ENCODE measurements at places on chromosomes 7 and 10.

GRCh38 chr10:120209124-120209762, 247.8 kb upstream of the PLPP4 start:
- no peak for DNase-seq

DNA sequence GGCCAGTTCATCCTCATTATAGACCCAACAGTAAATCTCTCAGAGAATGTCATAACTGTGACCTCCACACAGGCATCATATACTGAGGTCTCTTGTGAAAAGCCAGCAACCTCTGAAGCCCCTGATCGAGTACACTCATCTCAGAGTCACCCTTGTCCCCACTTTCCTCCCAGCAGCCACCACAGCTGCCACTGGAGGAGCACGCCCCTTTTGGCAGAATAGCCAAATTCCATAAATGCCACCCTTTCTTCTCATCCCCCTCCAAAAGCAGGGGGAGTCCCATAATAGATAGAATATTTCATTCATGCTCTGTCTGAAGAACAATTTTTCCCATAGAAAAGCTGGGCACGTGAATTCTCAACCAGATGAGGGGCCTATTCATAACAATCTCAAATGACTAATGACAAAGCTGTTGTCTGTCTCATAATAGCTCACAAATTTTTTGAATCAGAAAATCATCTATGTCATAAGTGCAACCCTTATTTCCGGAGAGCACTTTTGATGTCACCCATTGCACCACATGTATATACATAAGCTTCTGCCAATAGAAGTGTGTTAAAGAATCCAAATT, 47.4 kb downstream of the SGMS1 start:
- DNase-seq = peak; percentile 72

- DNase-seq = no peak
Measured at GRCh38 chr7:103073989-103074518, 542 bp downstream of the FBXL13 start.

DNA sequence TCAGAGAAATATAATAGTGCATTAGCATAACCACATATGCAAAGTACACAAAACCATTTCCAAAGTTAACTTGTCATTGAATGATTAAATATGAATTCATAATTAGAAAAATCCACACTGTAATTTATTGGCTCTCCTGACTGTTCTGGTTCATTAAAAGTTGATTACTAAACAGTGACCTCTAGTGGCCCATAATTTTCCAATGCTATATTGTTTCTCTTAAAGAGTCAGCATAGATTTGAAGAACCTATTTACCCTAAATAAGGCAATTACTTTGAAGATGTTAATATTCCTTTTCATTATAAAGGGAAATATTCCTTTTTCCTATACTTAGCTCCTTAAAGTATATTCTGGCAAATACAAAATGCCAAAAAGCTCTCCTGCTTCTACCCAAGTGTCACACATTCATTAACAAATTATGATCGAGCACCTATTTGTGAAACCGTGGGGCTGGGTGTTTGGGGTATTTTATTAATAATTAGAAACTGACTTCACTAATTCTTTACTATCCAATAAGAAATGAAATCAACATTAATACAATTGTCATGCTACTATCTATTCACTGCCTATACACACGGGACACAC, 86.2 kb downstream of the HIBADH start:
- peak; percentile 10 for DNase-seq

GRCh38 chr7:150780292-150780691, 19.9 kb downstream of the TMEM176B start:
- DNase-seq = no peak

- no peak for DNase-seq
Measured at GRCh38 chr10:61066661-61067344, 122.8 kb upstream of the RHOBTB1 start.

DNA sequence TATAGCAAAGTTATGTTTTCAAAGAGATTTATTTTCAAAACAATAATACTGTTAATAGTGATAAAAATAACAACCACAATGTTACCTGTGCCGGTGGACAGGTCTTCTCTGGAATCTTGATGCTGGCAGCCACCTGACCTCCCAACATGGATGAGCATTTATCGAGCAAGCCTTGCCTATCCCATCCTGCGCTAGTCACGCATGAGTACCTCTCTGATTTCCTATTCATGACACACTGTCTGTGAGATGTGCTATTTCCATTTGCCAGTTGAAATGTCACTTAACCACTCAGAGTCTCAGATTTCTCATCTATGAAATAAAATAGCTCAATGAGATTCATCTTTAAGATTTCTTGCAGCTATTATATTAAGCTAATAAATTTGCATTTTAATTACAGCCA, 341.2 kb upstream of the VWC2 start:
- no peak for DNase-seq

- DNase-seq = no peak
Measured at GRCh38 chr7:55531536-55531935, 40.8 kb downstream of the VOPP1 start.

DNA sequence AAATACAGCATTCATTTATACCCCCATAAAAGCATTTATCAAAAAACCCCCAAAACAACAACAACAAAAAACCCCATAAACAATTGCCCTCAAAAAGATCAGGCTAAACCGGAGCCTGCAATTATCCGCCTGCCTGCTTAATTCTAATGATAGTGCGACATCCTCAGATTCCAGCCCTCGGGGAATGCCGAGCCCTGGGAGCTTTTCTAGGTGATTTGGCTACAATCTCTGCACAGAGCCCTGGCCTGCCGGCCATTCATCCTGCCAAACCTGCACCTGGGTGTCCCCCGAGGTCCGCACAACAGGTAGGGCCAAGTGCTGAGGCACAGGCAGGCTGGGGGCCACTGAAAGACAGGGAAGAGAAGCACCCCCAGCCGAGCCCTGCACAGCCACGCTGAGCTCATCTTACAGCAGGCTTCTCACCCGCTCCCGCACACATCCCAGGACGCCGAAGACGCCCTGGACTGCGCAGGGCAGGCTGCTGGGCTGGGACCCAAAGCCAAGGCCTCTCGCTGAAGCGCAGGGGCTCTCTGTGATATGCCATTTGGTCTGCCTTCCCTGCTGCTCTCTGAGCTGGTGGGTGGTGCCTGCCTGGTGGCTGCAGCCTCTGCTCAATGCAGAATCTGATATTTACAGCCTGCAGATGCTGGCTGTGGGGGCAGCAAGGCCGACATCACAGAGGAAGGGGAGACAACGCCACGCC, 57.5 kb downstream of the CAMK2B start:
- no peak for DNase-seq

- DNase-seq = no peak
Measured at GRCh38 chr10:102247734-102248133, 2.4 kb downstream of the GBF1 start.

DNA sequence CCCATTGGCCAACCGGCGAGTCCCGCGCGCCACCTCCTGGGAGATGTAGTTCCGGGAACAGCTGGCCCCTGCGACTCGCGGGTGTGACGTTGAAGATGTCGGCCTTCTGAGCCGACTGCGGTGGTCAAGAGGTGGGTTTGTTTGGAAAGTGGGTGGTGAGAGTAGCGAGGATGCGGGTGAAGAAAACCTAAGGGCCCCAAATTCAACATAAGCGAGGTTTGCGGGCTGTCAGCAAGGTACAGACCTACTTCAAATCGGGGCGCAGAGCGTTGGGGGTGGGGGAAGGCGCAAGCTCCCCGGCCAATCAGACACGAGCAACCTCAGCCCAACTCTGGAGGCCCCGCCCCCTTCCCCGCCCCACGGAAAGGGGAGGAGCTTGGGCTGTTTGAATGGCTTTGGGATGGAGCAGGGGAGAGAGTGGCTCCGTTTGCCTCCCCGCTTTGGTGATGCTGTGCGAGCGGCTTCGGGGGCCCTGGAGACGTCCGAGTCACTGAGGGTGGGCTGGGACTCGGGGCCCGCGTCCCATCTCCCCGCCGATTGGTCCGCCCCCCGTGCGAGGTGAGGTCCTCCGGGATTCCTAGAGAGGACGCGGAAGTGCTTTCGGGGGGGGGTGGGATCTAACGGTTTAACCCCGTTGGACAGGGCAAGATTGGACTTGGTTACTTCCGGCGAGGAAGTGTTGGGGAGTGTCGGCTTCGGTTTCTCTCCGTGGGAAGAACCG, at the start of gene ZKSCAN5:
TSS of gene ZKSCAN5 (plus strand) at position 60 of the 721 bp plus-strand sequence. CDS start 1,383 bp downstream, outside the sequence.
- peak; percentile 95 for DNase-seq

- no peak for DNase-seq
Measured at GRCh38 chr7:22551768-22552513, 52.0 kb upstream of the STEAP1B start.

DNA sequence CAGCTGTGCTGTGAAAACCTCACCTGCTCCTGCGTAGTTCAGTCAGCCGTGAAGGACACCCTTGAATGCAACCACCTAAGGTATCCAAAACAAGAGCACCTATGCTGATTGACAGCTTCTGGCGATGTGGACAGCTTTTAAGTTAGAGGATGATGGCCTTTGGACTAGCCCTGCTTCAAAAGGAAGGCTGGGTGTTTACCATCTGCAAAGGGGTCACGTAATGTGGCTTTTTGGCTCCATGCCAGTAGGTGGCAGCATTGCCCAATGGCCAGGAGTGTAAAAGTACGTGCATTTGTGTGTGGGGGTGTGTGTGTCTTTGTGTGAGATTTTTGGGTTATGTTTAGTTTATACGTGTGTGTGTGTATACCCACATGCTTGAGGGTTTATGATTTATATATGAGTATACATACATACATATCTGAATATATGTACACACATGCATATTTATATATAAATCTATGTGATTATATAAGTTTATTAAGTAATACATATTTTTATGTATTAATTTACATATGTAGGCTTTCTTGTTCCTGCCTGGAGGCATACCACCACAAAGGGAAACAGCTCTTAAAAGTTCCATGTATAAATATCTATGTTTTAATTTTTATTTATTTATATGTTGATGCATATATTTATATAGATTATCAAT, 236.3 kb upstream of the ANKRD30A start:
- DNase-seq = no peak

DNA sequence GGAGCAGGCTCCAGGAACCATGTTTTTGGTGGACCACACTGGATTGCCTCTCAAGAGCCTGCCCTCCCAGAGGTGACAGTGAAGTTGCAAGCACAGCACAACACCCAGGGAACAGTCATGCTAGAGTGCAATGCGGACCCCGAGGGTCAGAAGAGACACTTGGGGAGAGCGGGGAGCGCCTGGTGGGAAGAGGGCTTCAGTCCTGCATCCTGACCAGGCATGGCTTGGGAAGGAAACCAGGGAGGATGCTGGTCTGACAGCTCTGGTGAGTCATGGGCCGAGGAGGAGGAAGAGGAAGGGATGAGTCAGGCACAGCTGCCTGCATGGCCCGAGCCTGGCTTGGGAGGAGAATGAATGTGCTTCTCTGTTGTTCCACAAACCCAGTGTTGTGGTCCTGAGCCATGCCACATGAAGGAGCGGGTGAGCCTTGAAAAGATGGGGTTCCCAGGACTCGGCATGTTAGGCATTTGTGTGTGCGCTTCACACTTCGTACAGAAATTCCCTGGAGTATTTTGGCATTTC, 29.5 kb upstream of the ANKRD2 start:
- peak; percentile 78 for DNase-seq

DNA sequence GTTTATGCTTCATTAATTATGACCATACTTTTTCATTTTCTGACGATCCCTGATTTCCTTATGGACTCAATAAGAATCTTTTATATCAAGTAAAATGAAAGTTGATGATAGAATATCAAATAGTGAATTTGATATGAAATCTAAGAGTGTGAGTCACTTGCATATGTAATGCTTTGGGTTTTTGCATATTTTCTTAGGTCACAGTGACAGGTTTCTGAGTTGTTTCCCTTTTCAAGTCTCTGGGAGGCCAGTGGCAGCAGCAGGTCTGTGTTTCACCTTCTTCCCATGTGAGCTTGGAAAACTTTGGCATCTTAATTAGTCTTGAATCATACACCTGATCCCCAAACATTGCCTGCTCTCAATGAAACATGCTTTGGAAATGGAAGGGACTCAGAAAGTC, 34.7 kb upstream of the GJD4 start:
- DNase-seq = no peak

GRCh38 chr7:117781707-117782106, 91.5 kb downstream of the CTTNBP2 start:
- no peak for DNase-seq

DNA sequence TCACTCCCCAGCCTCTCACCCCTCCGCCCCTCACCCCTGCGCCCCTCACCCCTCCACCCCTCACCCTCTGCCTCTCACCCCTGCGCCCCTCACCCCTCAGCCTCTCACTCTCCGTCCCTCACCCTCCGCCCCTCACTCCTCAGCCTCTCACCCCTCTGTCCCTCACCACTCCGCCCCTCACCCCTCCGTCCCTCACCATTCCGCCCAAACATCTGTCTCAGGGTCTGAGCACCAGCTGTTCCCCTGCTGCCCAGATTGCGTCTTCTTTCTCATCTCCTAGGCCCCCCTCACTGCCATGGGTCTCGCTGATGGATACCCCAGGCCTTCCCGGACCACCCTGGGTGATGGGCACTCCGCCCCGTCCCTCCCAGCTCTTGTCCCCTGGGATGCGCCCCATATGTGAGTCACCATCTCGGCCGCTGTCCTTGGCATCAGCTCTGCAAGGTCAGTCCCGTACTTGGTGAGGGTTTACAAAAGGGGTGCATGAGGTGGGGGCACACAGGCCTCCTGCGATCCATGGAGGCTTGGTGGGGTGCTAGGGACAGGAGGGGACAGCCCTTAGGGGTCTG, 65.4 kb upstream of the GNA12 start:
- no peak for DNase-seq

GRCh38 chr10:79034271-79034876, 34.4 kb upstream of the ZMIZ1 start:
- DNase-seq = no peak

GRCh38 chr7:41996381-41997035, 240.5 kb downstream of the GLI3 start:
- DNase-seq = no peak

- no peak for DNase-seq
Measured at GRCh38 chr10:122531939-122532338, 28.6 kb upstream of the DMBT1 start.

- DNase-seq = no peak
Measured at GRCh38 chr10:66804962-66805361, 120.9 kb upstream of the LRRTM3 start.

- DNase-seq = peak; percentile 95
Measured at GRCh38 chr10:122504610-122504950, 43.2 kb downstream of the HTRA1 start.

All from hippocampal formation (tissue), 2 donors.